Activated naive CD8-positive, alpha-beta T cell treated with anti-CD3 and anti-CD28 coated beads, Interleukin-2, amount 50 U/mL, for 24 hours (primary cell): ENCODE measurements at places on chromosomes 5 and 9.

DNA sequence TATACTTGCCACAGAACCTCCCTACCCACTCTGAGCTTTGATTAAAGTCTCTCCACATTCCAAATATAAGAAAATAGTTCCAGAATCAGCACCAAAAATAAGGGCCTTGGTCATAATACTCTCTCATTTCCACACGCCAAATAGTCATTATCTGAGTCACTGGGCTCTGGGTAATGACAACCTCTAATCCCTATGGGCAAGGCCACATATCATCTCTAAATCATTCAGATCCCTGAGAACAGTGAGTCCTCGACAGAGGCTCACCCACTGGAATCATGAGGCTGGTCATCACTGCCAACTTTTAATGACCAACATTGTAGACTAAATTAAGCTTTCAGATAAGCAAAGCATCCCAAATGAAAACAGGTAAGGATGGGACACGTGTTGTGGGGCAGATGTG lies 28.1 kb downstream of the FAM114A2 start:
- DNase-seq: no peak
- H3K36me3 ChIP-seq: peaks cover 22% of the 10 kb centered on the region
- no peaks in the 10 kb centered on the region for H3K4me1 ChIP-seq
- no peaks in the 10 kb centered on the region for H3K27me3 ChIP-seq

GRCh38 chr5:137409736-137410135 lies 89.4 kb downstream of the SPOCK1 start:
- H3K4me1 ChIP-seq: no peaks in the 10 kb centered on the region
- no peaks in the 10 kb centered on the region for H3K36me3 ChIP-seq
- H3K27ac ChIP-seq: no peak overlapping the region
- DNase-seq: no peak
- H3K27me3 ChIP-seq: peaks cover 3% of the 10 kb centered on the region
- H3K4me3 ChIP-seq: no peak overlapping the region

GRCh38 chr5:37836592-37837413 lies 3.0 kb downstream of the GDNF start:
- peaks cover 27% of the 10 kb centered on the region for H3K4me1 ChIP-seq
- H3K4me3 ChIP-seq: peak overlapping the region; percentile 59
- H3K27me3 ChIP-seq: peaks cover 82% of the 10 kb centered on the region

DNA sequence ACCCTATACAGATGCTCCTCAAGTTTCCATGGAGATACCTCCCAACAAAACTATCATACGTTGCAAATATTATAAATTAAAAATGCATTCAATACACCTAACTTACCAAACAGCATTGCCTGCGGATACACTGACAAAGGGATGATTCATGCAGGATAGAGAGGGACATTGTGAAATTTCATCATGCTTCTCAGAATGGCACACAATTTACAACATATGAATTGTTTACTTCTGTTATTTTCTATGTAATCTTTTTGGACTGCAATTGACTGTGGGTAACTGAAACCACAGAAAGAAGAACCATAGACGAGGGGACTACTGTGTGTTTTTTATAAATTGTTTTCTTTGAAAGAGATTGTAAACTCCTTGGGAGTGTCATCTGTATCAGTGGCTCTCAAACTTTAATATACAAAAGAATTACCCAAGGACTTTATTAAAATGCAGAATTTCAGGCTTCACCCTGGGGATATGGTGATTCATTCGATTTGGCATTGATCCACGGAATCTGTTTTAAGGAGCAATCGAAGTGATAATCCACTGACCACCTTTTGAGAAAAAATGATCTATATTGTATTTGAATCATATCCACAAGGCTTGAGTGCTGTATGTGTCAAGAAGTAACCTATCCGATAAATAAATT lies 146.4 kb downstream of the SGCD start:
- H3K27ac ChIP-seq: no peak overlapping the region
- H3K4me1 ChIP-seq: peaks cover 8% of the 10 kb centered on the region
- H3K4me3 ChIP-seq: no peak overlapping the region
- no peak for DNase-seq
- H3K36me3 ChIP-seq: no peaks in the 10 kb centered on the region

DNA sequence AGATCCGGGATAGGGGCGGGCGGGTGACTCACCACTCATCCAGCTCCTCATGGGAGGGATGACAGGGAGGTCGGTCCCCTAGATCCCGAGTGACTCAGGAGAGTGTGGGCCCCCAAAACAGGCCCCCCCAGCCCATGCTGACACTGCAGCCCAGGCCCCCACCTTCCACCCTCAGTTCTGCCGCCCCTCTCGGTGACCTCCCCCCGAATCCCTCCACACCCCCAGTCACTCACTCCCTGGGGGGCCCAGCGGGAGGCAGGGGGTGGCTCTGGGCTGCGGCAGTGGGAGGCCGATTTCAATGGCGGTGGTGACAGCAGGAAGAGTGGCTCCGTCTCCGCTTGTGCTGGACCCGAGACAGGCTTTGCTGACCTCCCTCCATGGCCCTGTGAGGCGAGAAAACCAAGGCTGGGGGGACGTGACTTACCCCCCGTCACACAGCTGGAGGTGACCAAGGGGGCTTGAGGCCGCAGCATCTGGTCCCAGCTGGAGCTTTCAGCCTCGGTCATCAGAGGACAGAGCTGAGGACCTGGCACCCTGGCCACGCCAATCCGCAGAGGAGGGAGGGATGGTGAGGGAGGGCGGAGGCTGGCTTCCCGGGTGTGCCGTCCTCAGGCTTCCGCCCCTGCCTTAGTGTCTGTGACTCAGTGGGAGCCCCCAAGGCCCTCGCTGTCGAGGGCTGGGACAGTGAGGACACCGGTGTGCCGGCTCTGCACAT lies 9.0 kb downstream of the GPSM1 start:
- no peaks in the 10 kb centered on the region for H3K36me3 ChIP-seq
- no peak overlapping the region for H3K4me3 ChIP-seq
- no peaks in the 10 kb centered on the region for H3K4me1 ChIP-seq

DNA sequence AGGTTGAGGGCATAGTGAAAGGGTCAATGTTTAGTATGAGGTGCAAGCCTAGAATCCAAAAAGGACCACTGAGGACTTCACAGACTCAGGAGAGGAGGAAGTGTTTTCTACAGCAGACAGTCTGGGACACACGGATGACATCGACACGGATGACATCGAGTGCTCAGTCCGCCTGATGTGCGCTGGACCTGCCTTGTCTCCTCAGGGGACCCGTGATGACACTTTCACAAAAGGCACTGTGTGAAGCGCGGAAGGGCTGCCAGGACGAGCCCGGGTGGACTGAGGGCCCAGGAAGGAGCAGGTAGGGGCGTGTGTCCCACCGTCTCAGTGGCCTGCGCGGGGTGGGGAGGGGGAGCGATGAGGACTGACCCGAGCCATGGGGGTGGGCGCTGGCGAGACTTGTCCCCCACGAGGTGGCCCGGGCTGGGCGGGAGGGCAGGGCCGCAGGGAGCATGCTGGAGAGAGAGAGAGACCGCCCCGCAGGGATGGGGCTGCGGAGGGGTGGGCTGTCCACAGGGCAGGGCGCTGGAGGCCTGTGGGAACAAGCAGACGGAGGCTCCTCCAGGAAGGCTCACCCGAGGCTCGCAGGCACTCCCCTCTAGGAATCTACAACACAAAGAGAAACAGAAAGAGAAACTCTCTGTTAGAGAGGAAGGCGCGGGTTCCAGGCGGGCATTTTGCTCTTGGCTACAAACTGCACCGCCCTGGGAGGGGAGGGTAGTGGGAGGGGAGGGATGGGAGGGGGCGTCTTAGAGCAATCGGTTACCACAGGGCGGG lies 54.9 kb downstream of the USP20 start:
- H3K36me3 ChIP-seq: peaks cover 57% of the 10 kb centered on the region
- H3K4me1 ChIP-seq: peaks cover 96% of the 10 kb centered on the region
- peak overlapping the region; percentile 98 for H3K4me3 ChIP-seq
- peak; percentile 77 for DNase-seq
- peaks cover 3% of the 10 kb centered on the region for H3K27me3 ChIP-seq

DNA sequence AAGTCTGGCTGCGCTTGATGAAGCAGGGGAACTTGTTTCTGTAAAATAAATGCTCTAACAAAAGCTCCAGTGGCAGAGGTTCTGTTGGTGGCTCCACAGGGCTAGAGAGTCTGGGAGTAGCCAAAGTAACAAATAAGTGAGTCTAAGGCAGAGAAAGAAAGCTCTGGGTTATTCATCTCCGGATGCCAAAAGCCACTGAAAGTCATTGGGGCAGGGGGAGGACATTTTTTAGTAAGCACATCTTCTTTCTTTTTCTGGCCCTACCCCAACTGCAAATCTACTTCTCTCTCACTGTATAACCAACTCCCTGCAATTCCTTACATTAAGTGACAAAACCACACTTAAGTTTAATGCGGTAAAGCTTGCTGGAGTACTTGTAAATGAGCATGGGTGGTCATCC lies 141.6 kb downstream of the INSYN2B start:
- DNase-seq: no peak
- H3K4me3 ChIP-seq: no peak overlapping the region
- H3K4me1 ChIP-seq: peaks cover 13% of the 10 kb centered on the region
- peaks cover 52% of the 10 kb centered on the region for H3K36me3 ChIP-seq

DNA sequence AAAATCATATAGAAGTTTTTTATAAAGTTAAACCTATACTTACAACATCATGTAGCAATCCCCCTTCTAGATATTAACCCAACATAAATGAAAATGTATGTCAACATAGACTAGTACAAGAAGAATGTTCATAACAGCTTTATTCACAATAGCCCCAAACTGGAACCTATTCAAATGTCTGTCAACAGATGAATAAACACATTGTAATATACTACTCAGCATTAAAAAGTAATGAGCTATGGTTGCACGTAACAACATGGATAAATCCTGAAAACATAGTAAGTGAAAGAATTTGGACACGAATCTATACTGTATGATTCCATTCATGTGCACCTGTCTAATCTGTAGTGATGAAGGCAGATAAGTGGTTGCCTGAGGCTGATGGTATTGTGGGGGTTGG lies 73.9 kb downstream of the CSNK1G3 start:
- no peak overlapping the region for H3K4me3 ChIP-seq
- peaks cover 2% of the 10 kb centered on the region for H3K4me1 ChIP-seq
- peaks cover 19% of the 10 kb centered on the region for H3K36me3 ChIP-seq
- no peak overlapping the region for H3K27ac ChIP-seq
- no peaks in the 10 kb centered on the region for H3K27me3 ChIP-seq
- DNase-seq: no peak

DNA sequence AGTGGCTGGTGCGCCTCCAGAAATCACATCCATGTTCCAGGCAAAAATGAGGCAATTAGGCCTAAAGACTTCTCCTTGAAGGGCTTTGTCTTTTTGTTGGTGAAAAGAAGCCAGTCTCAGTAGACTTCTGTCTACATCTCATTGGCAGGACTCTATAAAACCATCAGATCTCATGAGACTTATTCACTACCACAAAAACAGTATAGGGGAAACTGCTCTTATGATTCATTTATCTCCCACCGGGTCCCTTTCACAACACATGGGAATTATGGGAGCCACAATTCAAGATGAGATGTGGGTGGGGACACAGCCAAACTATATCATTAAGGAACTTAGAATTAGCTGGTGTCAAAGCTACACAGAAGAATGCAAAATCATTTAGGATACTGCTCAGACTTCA lies 77.7 kb upstream of the SNX2 start:
- H3K4me1 ChIP-seq: peaks cover 12% of the 10 kb centered on the region
- no peak for DNase-seq
- no peaks in the 10 kb centered on the region for H3K36me3 ChIP-seq
- no peak overlapping the region for H3K4me3 ChIP-seq
- H3K27me3 ChIP-seq: no peaks in the 10 kb centered on the region

GRCh38 chr9:90290716-90291485 lies 351.7 kb downstream of the DIRAS2 start:
- no peak overlapping the region for H3K4me3 ChIP-seq
- H3K4me1 ChIP-seq: no peaks in the 10 kb centered on the region
- H3K36me3 ChIP-seq: no peaks in the 10 kb centered on the region
- H3K27me3 ChIP-seq: peaks cover 13% of the 10 kb centered on the region

GRCh38 chr5:8196061-8196460 lies 327.1 kb downstream of the MTRR start:
- H3K36me3 ChIP-seq: no peaks in the 10 kb centered on the region
- H3K4me3 ChIP-seq: no peak overlapping the region
- no peaks in the 10 kb centered on the region for H3K27me3 ChIP-seq
- no peaks in the 10 kb centered on the region for H3K4me1 ChIP-seq

DNA sequence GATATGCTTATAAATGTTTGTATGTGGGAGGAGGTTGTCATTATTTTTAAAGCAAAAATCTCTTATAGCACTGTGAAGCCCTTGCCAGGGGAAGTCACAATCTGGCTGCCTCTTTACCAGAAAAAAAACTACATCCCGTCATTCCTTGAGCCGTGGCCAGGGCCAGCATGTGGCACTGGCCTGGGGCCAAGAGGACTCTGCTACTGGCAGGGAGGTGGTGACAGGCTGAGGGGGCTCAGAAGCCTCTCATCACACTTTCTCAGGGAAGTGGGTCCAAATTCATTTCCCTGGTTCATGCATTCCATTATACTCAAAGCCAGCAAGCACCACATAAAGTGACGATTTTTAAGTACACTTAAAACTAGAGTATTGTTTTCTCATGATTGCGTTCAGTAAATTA lies 457.3 kb downstream of the ZNF608 start:
- no peak overlapping the region for H3K27ac ChIP-seq
- H3K27me3 ChIP-seq: no peaks in the 10 kb centered on the region
- H3K36me3 ChIP-seq: no peaks in the 10 kb centered on the region
- no peak for DNase-seq
- H3K4me3 ChIP-seq: no peak overlapping the region

DNA sequence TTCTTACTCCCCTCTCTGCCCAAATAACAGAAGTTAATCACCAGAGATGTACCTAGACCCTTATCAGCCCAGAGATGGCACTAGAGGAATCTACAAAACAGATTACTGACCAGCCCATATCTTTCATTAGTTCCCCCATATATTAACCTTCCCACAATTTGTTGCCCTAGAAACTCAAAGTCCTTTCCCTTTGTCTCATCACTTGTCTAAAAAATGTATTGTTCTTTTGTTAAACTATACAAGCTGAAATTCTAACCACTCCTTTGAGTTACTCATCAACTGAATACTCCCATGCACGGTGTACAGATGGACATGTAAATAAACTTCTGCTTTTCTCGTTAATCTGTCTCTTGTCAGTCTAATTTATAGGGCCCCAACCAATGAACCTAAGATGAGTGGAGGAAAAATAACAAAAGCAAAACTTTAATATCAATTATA lies 130.9 kb downstream of the CCDC192 start:
- no peaks in the 10 kb centered on the region for H3K36me3 ChIP-seq
- no peak overlapping the region for H3K27ac ChIP-seq
- H3K27me3 ChIP-seq: peaks cover 5% of the 10 kb centered on the region
- no peaks in the 10 kb centered on the region for H3K4me1 ChIP-seq
- H3K4me3 ChIP-seq: no peak overlapping the region
- no peak for DNase-seq
